DMS53 (cell line): ENCODE measurements at places on chromosomes 13 and 19.

GRCh38 chr13:66216728-66217127 lies 1013.4 kb downstream of the PCDH9 start:
- DNase-seq, result no peak

- DNase-seq, result peak; percentile 12
Measured at GRCh38 chr19:8988204-8988603, 22.0 kb downstream of the MUC16 start.

DNA sequence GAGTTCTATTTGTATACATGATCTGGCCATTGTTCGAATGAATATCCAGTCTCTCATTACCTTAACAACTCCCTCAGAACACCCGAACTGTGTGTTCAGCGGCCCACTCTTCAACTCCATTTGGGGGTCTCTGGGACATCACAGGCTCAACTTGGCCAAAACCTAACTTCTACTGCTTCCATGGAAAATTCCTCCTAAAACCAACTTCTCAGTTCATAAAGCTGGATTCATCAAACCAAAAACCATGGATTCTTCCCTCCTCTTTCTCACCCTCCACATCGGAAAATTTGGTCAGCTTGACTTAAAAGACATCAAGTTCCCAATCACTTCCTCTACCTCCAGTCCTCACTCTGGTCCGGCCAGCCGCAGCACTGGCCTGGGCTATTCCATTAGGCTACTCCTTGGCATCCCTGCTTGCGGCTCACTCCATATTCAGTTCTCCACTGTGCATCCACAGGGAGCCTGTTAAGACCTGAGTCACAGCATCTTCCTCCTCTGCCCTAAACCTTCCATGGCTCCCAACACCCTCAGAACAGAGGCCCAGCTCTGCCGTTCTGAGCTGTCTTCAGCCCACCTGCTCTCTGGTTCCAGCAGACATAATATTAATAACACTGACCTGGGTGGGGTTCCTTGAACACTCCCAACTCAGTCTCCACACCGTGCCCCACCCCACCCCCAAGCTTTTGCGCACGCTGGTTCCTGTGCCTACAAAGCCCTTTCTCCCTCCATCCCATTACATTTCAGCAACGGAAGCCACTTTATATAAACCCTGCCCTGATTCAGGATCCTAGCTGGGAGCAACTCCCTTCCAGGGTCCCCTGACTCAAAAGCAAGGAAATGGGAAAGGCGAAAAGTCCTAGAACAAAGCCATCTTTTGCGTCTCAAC lies 1.1 kb downstream of the ZNF792 start:
- DNase-seq, result peak; percentile 29

DNA sequence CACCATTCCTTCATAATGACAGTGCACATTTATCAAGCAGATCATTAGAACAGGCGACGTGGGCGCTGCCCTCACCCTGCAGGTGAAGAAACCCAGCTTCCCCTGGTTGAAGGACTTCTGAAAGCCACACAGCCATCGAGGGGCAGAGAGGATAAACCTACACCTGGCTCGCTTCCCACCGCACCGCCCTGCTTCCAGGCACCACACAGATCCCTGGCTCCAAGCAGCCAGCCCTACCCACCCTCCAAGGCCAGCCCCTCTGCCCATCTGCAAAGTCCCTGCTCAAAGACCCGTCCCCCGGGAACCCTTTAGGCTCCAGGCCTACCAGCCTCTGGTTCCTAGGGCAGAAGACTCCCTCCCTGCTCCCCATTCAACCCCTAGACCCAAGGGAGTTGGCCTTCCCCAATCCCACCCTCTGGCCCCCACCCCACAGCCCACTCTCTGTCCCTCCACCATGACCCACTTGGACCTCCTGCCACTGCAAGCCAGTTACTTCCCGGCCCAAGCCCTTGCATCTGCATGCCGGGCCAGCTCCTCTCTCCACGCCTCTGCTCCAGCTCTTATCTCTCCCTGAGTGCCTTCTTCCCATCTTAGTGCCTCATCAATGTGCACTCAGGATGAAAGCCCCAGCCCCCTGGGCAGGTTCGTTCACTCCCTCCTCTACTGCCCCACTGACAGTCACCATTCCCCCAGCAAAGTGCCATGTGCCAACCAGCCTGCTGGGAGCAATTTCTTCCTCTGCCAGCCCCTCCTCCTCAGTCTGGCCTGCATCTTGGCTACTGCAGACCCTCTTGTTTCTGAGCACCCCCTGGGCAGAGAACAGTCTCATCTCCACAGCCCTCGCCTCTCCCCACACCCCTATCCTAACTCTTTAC lies 28.0 kb downstream of the PEPD start:
- no peak for DNase-seq

DNA sequence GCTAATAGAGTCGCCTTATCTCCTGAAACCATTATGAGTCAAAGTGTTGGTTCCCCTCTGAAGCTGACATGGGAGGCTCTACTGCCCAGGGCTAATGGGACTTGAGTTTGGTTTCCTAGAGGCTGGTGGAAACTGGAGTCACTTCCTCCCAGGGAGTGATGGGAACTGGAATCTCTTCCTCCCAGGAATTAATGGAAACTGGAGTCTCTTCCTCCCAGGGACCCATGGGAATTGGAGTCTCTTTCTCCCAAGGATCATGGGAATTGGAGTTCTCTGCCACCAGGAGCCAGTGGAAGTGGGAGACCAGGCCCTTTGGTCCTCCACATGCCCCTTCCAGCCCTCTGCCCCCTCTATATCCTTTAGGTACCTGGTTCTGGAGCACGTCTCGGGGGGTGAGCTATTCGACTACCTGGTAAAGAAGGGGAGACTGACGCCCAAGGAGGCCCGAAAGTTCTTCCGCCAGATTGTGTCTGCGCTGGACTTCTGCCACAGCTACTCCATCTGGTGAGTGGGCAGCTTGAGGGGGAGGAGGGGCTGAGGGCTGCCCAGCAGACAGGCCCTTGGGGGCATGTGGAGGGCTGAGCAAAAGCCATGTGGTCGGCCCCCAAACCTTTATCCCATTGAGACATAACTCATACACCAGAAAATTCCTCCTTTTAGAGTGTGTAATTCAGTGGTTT lies 5.5 kb downstream of the BRSK1 start:
- DNase-seq, result peak; percentile 29

DNA sequence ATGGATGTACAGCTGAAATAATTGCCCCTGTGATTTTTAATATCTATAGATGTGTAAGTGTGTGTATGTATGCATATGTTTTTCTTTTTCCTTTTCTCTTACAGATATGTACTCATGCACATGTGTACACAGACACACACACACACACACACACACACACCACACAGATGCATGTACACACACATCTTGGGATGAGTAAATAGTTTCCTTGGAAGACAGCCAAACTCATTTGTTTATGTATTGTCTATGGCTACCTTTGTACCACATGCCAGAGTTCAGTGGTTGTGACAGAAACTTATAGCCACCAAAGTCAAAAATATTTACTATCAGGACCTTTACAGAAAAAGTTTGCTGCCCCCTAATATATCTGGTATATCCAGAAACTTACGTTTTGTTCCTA lies 192.6 kb downstream of the MAB21L1 start:
- peak; percentile 90 for DNase-seq

GRCh38 chr19:38556521-38557174 lies 61.1 kb downstream of the MAP4K1 start:
- no peak for DNase-seq

DNA sequence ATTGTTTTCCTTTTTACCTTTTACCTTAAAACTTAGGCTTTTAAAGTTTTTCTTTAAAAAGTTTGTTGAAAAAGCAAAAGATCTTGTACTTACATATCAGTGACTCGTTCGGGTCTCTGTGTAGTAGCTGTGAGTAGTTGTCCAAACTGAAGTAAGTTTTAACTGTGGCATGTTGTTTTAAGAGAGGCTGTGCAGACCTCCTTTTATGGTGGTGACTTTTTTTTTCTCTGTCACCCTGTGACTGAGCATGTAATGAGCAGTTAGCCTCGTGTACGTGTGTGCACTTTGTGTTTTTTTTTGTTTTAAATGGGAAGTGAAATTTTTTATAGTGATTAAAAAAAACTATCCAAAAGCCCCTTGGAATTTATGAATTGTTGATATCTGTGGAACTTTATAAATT lies at the start of gene GPR183:
Gene GPR183 (minus strand): TSS at position 153 of the 400 bp plus-strand sequence. CDS start 11,254 bp downstream, outside the sequence.
- peak; percentile 15 for DNase-seq

DNA sequence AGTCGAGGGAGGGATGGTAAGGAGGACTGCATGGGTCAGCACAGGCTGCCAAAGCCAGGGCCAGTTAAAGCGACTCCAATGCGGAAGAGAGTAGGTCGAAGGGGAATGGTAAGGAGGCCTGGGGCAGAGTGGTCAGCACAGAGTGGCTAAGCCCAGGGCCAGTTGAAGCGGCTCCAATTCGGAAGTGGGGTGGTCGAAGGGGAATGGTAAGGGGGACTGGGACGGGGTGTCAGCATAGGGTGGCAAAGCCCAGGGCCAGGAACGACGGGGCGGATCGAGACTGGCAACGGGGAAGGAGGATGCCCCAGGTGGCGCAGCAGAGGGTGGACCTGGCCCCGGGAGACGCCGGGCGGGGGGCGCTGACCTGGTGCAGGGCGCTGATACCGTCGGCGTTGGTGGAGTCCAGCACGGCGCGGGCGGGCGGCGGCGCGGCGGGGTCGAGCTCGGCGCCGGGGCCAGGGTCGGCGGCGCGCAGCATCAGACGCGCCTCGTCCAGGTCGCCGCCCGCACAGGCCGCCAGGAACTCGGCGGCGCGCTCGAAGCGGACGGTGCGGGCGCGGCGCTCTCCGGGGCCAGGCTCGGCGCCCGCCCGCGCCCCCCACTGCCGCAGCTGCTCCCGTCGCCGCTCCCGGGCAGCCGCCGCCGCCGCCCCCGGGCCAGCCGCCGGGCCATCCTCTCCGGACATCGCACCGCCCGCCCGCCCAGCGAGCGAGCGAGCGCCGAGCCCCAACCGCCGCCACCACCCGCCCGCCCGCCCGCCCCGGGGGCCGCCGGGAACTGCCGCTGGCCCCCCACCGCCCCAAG lies at the start of gene PPP1R12C:
Gene PPP1R12C (minus strand): TSS at position 779 of the 804 bp plus-strand sequence. CDS start 94 bp downstream, at position 685.
- DNase-seq, result peak; percentile 72

DNA sequence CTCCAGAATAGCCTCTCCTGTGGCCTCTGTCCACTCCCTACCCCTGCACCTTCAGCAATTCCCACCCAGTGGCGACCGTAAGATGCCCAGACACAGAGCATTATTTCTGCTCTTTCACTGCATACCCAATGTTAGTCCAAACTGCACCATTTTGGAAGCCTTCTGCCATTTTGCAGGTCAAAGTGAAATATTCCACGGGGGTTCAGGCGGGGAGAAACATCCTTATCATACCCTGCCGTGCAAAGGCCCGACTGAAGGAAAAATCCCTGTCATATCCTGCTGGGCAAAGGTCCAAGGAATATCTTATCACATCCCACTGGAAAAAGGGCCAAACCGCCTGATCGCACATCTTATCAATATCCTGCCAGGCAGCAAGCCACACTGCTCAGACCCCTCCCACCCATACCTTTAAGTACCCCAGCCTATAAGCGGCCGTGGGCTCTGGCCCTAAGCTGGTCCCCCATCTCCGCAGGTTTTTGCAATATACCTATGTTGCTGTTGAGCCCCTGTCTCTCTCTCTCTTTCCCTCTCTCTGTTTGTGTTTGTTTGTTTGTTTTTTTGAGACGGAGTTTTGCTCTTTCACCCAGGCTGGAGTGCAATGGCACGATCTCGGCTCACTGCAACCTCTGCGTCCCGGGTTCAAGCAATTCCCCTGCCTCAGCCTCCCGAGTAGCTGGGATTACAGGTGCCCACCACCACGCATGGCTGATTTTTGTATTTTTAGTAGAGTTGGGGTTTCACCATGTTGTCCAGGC lies 18.2 kb downstream of the CLEC11A start:
- DNase-seq, result no peak

DNA sequence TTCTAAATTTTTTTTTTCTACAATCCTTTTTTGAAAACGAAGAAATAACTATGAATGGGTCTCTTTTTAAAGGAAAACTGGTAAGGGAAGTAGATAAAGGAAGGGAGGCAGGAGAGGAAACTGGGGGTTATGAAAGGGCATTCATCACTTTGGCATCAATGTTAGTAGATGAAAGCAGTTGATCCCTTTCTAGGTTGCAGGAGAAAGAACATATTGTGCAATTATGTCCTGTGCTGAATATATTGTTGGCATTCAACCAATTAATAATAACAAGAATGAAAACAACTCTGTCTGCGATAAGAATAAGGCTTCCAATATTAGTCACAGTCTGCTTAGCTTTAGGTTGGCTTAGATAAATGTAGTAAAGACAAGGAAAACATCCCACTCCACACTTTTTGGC lies 796.8 kb upstream of the KLHL1 start:
- DNase-seq, result no peak

- peak; percentile 87 for DNase-seq
Measured at GRCh38 chr13:98050041-98050466, 92.8 kb upstream of the FARP1 start.

GRCh38 chr19:5352229-5352763 lies 11.7 kb upstream of the PTPRS start:
- no peak for DNase-seq

DNA sequence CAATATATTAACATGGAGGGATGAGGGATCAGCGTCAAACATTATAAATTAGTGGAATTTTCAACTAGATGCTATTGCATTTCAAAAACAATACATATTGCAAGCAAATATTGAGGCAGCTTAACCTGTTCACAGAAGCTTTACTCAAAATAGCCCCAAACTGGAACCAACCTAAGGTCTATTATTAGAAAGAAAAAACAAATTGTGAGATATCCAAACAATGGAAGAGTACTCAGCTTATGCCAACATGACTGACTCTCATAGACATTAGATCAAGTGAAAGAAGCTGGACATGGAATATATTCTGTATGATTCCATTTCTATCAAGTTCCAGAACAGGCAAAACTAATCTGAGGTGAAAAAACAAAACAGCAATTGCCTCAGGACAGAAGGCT lies 27.6 kb upstream of the NEK3 start:
- DNase-seq, result no peak
